ENCODE measurements at places on chromosomes 3 and 15.
A peak's percentile ranks its signal among the peaks of the same experiment; 100 is the strongest.

GRCh38 chr15:38532728-38533127 lies 31.9 kb downstream of the RASGRP1 start:
- DNase-seq: no peak

- no peak for DNase-seq
Observed at GRCh38 chr3:53357458-53357857, 10.1 kb upstream of the DCP1A start.

DNA sequence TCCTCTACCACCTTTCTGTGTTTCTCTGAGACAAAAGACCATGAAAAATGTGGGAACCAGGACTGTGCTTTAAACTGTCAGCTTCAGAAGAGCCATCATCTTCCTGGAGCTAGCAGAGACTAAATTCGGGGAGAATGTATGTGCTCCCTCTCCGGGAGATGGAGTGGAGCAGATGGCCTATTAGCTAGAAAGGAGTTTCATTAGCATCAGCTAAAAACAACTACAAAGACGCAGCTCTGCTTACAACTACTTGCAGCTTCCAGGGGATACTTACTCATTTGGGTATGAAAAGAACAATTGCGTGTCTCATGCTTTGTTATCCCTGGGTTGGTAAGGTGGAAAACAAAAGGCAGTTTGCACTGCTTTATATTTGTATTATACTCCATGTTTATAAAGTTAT lies 159.6 kb downstream of the MFSD1 start:
- no peak for DNase-seq

GRCh38 chr15:33766389-33766788 lies 201.9 kb upstream of the CHRM5 start:
- no peak for DNase-seq

GRCh38 chr3:75262661-75263060 lies 401.5 kb upstream of the FRG2C start:
- DNase-seq: no peak

DNA sequence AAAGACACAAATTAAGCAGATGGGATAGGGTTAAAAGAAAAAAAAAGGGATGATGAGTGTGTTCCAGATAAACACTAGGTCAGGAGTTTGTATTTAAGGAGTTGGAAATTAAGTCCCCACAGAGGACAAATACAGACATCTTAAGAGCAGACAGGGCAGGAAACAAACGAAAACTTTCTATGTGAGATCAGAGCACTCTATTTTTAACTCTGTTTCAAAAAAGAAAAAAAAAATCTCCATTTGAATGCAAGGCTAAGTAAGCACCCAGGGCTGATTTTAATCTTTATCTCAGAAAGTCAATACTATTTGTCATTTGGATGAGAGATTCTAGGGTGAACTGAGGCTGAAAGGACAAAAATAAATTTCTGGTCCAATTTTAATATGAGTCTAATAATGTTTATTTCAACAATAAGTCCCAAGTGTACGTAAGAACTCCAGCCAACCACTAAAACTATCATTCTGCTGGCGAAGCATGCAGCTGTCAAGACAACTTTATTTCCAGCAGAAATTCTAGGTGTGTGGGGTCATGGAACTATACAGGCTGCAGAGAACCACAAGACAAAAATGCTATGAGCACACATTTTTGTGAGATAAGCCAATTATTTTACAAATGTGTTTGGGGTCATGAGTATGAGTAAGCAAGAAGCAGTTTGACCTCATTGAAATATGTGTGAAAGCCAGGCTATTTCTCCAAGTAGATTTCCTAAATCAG lies 186.1 kb downstream of the FMN1 start:
- no peak for DNase-seq

GRCh38 chr3:172687501-172687900 lies 23.4 kb downstream of the NCEH1 start:
- no peak for DNase-seq

DNA sequence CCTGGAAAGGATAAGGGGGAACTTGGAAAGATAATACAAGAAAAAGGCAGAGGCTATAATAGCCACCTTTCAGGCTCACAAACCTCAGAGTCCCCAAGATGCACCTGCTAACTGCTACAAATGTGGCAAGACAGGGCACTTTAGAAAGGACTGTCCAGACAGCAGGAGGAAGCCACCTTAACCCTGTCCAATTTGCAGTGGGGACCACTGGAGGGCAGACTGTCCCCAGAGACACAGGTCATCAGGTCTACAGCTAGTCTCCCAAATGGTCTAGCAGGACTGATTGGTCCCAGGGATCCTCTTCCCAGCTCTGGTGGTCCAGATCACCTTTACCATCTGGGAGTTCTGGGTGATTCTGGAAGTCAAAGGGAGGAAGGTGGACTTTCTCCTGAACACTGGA lies 882.5 kb upstream of the GBE1 start:
- no peak for DNase-seq

- no peak for DNase-seq
Observed at GRCh38 chr15:90942354-90943120, 7.5 kb downstream of the UNC45A start.

GRCh38 chr15:66226736-66227135 lies 26.8 kb downstream of the MEGF11 start:
- DNase-seq: no peak

DNA sequence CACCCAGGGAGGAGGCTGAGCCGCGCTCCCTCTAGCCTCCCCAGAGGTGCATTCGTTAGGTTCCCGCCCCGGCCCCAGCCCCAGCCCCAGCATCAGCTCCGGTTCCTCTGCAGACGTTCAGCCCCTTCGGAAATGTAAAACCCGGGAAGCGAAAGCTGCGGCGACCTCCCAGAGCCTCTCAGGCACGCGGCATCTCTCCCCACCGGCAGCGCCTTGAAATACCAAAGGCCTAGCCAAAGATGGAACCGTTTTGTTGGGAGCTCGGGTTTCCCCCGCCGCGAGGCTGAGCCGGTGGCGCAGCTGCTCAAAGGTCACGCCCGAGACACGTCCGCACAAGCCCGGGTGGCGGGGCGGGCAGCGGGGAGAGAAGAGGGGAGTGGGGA lies 77.8 kb upstream of the HES1 start:
- DNase-seq: peak; percentile 16

GRCh38 chr15:70098461-70099166 lies 897 bp upstream of the TLE3 start:
- peak; percentile 11 for DNase-seq

GRCh38 chr3:185851046-185851445 lies 26.2 kb upstream of the IGF2BP2 start:
- no peak for DNase-seq

- DNase-seq: no peak
Observed at GRCh38 chr3:31705736-31706135, 173.0 kb downstream of the STT3B start.

DNA sequence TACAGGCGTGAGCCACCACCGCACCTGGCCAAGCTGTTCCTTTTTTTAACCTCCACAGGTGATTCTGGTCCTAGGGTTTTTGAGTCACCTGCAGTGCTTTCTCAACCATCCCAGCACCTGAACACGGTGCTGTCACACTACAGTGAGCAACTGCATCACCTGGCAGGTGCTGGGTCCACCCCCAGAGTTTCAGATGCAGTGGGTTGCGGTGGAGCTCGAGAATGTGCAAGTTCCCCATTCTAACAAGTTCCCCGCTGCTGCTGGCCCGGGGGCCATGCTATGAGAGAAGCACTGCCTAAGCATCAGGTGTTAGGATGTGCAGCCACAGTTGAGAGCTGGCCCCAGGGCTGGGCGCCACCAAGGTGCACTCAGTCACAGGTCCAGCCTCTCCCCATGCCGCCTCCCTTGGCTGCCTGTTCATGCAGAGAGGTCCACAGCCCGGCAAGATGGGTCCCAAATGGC lies 18.0 kb downstream of the ISG20 start:
- no peak for DNase-seq

- no peak for DNase-seq
Observed at GRCh38 chr3:44326019-44326418, 12.5 kb upstream of the TCAIM start.

DNA sequence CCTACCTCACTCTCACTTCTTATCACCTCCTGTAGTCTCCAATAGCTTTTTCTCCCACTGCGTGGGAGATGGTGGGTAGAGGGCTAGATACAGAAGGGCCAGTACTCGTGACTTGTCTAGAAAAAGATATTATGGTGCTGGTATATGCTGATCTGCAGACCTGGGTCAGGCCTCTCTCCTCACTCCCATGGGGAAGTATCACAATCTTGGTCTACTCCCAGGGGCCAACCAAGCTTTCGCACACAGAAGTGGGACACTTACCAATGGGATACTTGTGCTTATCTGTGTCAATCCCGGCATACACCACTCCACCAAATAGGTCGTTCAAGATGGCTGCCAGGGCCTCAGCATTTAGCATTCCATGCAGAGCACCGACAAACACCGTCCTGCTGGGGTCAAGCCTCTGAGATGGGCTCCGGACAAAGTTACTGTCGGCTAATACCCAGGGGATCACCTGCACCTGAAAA lies 9.0 kb upstream of the RPS17 start:
- DNase-seq: no peak

DNA sequence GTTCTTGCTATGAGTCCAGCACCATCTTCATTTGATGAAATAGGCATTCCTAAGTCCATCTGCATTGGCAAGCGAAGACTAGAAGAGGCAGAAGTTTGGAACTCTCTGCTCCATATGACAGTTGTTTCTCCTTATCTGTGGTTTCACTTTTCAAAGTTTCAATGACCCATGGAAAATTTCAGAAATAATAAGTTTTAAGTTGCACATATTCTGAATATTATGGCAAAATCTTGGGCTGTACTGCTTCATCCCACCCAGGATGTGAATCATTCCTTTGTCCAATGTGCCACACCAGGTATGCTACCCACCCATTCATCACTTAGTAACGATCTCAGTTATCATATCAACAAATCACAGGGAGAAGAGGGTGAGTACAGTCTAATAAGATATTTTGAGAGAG lies 647.9 kb downstream of the GRM7 start:
- no peak for DNase-seq

DNA sequence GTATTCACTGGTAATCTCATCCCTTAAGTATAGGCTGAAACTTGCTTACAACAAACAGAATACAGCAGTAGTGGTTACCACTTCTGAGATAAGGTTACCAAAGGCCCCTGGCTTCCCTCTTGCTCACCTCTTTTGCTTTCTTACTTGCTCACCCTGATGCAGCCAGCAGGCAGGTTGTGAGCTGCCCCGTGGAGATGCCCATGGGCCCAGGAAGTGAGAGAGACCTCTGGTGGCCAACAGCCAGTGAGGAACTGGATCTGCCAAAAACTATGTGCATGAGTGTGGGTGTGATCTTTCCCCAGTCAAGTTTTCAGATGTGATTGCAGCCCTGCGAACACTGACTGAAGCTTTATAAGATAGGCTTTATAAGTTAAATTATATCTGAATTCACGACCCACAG lies 48.7 kb downstream of the NMNAT3 start:
- DNase-seq: no peak

GRCh38 chr3:32290619-32291018 lies 52.1 kb downstream of the CMTM8 start:
- no peak for DNase-seq

- no peak for DNase-seq
Observed at GRCh38 chr3:38152609-38153008, 12.7 kb upstream of the OXSR1 start.

GRCh38 chr15:49721621-49722020 lies 100.8 kb downstream of the DTWD1 start:
- DNase-seq: no peak

GRCh38 chr3:122077293-122078234 lies 22.4 kb downstream of the CD86 start:
- no peak for DNase-seq

- no peak for DNase-seq
Observed at GRCh38 chr3:156293566-156293965, 173.2 kb downstream of the KCNAB1 start.

DNA sequence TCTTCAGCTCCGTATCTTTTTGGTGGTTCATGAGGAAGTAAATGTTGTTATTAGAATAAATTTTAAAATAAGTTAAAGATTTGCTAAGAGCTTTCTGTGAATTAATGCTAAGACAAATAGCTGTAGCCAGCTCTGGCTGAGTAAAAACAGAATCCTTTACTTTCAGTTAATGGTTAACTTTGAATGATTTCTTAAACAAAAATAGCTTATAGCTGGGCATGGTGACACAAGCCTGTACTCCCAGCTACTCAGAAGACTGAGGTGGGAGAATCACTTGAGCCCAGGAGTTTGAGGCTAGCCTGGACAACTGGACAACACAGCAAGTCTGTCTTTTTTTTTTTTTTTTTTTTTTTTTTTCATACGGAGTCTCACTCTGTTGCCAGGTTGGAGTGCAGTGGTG lies 25.0 kb downstream of the TCAIM start:
- DNase-seq: no peak

GRCh38 chr3:10648181-10648580 lies 142.8 kb upstream of the ATP2B2 start:
- no peak for DNase-seq

GRCh38 chr15:51288143-51289065 lies 50.0 kb downstream of the CYP19A1 start:
- no peak for DNase-seq

DNA sequence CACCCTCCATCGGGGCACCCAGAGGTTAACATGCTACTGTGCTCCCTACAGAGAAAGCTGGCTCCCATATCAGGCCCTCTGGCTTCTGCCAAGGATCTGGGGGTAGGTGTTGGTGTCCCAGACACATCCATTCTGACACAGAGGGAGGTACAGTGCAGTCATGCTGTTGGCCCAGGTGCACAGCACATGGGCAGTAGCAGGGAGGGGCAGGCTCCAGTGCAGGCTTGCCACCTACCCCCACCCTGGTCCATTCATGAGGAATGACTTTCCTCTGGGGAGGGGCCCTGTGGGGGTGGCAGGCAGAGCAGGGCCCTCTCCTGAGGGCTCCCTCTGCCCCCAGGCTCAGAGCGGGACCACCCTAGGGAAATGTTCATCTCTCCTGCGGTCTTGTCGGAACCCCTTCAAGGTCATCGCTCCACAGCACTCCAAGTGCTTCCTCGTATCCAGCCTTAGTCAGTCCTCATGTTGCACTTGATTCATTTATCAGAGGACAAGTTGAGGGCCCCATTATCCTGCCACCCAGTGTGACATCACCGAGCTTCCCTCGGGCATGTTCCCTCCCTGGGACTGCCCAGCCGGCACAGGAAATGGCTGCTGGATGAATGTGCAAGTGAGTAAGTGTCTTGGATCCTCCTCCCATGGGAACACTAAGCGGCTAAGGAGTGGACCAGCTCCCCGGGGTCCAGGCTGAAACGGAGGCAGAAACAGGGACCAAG lies 10.0 kb downstream of the DUSP7 start:
- DNase-seq: no peak

DNA sequence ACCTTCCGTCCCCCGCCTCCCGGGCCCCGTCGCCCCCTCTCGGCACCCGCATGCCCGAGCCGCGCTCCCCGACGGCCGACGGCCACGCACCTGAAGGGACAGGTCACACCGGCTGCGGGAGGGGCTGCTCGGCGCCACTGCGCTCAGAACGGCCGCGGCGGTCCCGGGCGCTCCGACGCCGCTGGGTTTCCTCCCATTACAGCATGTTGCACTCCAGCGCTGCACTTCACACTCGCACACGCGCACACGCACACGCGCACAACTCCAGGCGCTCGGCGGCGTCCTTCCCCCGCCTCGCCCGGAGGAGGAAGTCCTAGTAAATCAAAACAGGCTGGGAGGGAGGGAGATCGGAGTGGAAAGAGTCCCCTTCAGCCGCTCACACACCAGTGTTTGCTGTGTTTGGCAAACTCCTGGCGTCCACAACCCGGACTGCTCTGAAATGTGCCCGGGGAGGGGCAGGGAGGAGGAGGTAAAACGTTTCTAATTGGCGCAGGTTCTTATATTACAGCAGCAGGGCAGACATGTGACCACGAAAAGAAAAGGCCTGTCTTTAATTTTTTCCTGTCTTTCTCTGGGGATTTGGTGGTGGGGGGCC lies 76.7 kb upstream of the VGLL4 start:
- DNase-seq: peak; percentile 27

- no peak for DNase-seq
Observed at GRCh38 chr3:186949281-186949982, 19.1 kb downstream of the ST6GAL1 start.

- no peak for DNase-seq
Observed at GRCh38 chr15:67006083-67007065, 59.0 kb upstream of the SMAD3 start.

Measured in stimulated activated CD4-positive, alpha-beta T cell treated with anti-CD3 and anti-CD28 coated beads, Interleukin-2, amount 100 ng/mL, for 4 hours (primary cell).